ENCODE measurements at places on chromosomes 16 and 17.

- no peak for DNase-seq
Observed at GRCh38 chr17:38705803-38706504, 881 bp downstream of the MLLT6 start.

- DNase-seq, result no peak
Observed at GRCh38 chr16:22814711-22815105, 746 bp downstream of the HS3ST2 start.

DNA sequence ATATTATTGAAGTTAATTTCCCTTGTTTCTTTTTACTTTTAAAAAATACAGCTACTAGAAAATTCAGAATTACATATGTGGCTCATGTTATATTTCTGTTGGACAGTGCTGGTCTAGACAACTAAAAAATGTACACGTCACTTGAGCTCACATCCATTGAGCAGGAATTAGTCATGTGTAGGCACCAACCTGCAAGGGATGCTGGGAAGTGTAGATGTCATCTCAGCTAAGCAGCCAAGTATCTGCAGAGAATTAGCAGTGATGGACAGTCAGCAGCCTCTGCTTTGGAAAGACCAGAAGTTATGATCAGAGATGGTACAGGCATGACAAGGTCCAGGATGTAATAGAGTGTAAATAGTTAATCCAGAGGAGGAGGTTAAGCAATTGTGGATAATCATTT, 87.1 kb upstream of the HS3ST2 start:
- DNase-seq, result no peak

DNA sequence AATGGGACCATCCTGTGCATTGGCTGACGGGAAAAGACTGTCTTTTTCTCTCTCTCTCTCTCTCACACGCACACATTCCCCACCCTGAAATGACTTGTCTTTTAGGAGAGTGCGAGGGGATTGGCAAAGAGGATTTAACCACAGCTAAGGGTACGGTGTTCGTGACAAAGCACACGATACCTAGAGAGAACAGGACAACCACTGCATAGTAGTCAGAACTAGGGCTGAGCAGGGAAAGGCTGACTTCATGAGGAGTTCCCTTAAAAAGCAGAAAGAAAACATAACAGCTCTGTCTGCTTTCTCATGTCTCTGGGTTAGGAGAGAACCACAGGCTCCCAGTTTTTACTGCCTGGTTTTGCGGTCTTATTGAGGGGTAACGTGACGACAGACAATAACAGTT, 742.8 kb upstream of the SOX9 start:
- no peak for DNase-seq

DNA sequence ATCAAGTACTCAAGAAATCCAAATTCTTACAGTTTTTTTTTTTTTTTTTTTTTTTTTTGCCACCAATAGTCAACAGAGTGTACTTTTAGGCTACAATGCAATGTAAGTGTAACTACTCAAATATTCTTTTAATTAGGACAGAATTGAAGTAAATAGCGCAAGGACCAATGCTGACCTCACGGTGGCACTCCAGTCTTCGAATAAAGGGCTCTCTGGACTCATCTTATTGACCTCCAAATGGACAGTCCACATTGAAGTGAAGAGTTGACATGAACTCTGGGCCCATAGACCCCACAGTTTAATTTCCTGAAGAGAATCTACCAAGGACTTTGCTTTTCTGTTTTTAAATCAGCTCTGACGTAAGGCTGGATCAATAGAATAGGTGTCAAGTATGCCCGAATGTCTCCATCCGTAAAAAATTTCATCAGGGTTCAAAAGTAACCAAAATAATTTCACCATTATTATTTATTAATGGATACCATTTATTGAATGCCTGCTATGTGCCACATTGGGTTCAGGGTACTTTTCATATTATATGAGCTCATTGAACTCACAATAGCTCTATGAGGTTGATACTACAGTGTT, 7.3 kb upstream of the DDX52 start:
- DNase-seq, result no peak

- DNase-seq, result peak; percentile 36
Observed at GRCh38 chr17:64496348-64496785, 487 bp downstream of the POLG2 start.

GRCh38 chr16:924806-925205, 46.0 kb downstream of the LMF1 start:
- DNase-seq, result no peak

GRCh38 chr16:84082110-84082509, 34.6 kb downstream of the MBTPS1 start:
- no peak for DNase-seq

DNA sequence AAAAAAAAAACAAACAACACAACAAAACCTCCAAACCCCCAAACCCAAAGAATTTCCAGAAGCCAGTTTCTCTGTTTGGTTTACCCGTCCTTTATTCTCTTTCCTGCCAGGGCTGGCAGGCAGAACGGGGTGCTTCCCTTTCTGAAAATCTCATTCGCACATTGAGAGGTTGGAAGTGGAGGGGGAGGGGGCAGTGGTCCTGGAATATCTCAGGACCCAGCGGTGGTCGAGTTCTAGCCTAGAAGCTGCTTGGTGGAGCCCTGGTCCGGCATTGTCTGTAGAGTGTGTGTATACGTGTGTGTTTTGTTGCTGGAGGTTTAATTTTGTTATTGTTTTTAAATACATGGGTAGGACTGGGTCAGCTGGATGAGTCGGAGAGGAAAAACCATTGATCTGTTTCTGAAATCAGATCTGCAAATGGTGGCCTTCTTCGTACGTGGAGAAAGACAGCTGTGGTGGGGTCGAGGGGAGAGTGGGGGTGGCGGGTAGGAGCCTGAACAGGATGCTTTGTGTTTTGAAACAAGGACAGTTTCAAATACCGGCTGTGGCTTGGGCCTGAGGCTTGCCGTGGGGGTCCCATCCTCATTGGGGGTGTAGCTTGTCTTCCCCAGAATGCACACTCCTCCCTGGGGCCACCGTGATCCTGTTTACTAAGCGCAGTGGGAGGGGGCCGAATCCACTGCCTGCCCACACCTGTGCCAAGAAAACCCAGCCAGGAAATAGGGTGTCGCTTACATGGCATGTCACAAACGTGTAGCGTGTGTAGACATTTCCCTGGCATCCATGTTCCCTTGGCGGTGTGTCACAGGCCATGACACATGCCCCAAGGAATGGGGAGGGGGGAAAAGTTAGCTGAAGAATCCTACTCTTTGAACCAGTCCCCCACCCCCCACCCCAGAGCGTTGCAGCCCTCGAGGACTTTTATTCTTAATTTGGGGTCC, 1.6 kb downstream of the CMIP start:
- DNase-seq, result no peak

DNA sequence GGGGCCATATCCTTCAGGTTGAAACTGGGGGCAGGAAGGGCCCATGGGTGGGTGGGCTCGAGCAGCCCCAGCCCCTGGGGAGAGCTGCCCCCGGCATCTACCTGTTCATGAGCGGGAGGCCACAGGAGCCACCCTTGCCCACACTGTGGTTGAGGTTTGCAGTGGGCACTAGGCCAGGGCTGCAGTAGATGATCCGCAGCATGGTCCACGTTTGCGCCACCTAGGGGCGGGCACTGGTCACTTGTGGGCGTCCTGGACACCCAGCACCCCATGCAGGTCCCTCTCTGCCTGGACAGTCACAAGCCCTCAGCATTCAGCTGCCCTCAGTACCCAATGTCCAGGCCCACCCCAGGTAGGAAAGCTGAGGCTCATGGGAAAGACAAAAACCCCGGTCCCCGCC, 1.8 kb upstream of the JMJD8 start:
- DNase-seq, result peak; percentile 66

GRCh38 chr17:63279498-63280230, 166.4 kb downstream of the CYB561 start:
- no peak for DNase-seq

- DNase-seq, result no peak
Observed at GRCh38 chr17:9023392-9024218, 2.3 kb downstream of the NTN1 start.

GRCh38 chr17:72539981-72540897, 419.4 kb downstream of the SOX9 start:
- DNase-seq, result peak; percentile 19

GRCh38 chr17:32493976-32494513, 7.3 kb downstream of the CDK5R1 start:
- no peak for DNase-seq

GRCh38 chr17:80460429-80460834, 16.0 kb downstream of the NPTX1 start:
- DNase-seq, result no peak

- no peak for DNase-seq
Observed at GRCh38 chr17:66313325-66313724, 10.9 kb downstream of the PRKCA start.

- DNase-seq, result peak; percentile 65
Observed at GRCh38 chr17:6413065-6413464, 21.9 kb downstream of the AIPL1 start.

DNA sequence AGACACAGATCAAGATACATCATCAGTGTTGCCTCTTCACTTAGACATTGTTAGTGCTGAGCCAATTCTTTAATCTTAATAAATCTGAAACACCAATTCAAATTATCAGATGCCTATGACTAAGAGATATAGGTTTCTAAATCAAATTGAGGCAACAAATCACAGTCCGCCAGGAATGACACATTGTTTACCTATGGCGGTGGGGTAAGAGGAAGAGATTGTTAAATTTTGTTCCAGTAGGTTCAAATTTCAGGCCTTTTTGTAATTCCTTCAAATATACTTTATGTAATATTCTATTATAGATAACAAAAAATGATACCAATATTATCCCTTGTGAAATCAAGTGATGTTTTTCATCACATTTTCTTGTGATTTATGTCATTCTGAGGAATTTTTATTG, 145.9 kb downstream of the CDH8 start:
- no peak for DNase-seq

DNA sequence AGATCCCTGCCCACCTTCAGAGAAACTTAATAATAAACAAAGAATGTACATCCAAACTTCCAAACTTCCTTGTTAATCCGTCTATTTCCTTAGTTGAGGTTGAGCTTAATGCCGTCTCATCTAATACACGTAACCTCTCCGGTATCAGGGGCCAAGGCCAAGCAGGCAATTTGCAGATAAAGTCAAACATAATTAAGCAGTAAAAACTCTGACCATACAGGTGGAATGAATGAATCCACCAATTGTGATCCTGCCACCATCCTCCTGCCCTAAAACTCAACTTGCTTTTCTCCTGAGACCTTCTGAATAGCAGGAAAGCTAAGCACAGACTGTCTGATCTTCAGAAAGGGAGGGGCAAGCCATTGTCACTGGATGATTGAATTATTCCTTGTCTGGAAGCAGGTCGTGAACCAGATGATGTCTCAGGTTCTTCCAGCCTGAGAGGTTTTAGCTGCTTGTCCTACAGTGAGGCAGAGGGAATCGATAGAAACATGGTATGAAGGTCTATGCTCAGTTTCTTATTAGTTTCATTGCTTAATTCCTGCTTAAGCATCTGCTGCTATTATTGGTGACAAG, 1111.8 kb upstream of the EEF2KMT start:
- no peak for DNase-seq

GRCh38 chr17:18981642-18982424, 22.7 kb downstream of the FAM83G start:
- no peak for DNase-seq

- no peak for DNase-seq
Observed at GRCh38 chr16:30474074-30474452, 1.5 kb downstream of the ITGAL start.

- no peak for DNase-seq
Observed at GRCh38 chr17:50135316-50136095, 5.5 kb upstream of the SAMD14 start.

GRCh38 chr16:28288114-28288513, 4.2 kb upstream of the SBK1 start:
- DNase-seq, result no peak

GRCh38 chr17:44981221-44981968, 13.3 kb upstream of the C1QL1 start:
- DNase-seq, result no peak

- DNase-seq, result peak; percentile 70
Observed at GRCh38 chr16:56603589-56603988, 4.8 kb upstream of the MT2A start.

DNA sequence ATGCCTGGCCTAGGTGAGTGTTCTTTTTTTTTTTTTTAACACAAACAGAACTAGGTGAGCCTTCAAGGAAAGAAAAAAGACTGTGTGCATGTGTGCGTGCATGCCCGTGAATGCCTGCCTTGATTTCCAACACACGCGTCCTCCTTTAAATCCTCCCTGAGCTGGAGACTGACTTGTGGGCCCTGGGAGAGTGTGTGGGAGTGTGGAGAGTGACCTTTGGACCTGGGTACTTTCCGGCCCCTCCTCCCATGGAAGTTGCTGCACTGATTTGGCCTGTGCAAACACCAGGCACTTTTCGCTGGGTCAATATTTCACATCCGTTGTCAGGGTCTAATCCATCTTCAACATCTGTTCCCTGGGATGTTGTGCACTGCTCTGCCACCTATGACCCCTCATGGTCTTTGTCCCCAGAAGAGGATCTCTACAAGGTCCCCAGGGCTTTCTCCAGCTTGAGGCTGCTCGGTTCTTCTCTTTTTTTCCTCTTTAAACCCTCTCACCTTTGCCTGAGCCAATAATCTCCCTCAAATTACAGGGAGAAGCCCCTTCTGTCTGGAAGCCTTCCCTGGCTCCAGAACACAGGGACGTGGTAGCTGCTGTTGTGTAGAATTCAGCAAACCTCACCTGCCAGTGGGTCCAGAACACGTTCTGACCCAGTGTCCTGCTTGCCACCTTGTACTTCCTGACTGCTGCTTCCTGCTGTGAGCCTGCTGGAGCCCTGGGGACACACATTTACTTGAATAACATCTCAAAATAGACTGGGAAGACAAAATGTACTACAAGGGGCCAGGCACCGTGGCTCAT, 20.8 kb upstream of the ATP5MC1 start:
- DNase-seq, result no peak

GRCh38 chr17:49369089-49369488, 7.0 kb upstream of the ZNF652 start:
- no peak for DNase-seq

- no peak for DNase-seq
Observed at GRCh38 chr16:2008009-2008526, 1.6 kb downstream of the ZNF598 start.

DNA sequence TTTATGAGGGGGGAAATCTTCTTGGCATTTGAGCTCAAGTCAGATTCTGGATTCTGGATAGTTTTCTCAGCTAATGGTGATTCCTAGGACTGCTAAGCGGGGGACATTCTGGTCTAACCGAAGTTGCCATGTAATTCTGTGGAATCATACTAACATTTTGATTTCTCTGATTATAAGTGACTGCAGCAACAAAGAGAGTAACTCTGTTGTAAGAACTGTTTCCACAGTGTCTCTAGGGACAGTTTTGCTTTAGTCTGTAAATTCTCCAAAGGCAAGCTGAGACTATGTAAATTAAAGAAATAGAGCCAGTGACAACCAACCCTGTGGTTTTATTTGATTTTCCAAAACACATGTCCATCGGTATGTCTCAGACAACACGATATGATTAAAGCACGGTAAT, 286.2 kb downstream of the IRX3 start:
- DNase-seq, result no peak

DNA sequence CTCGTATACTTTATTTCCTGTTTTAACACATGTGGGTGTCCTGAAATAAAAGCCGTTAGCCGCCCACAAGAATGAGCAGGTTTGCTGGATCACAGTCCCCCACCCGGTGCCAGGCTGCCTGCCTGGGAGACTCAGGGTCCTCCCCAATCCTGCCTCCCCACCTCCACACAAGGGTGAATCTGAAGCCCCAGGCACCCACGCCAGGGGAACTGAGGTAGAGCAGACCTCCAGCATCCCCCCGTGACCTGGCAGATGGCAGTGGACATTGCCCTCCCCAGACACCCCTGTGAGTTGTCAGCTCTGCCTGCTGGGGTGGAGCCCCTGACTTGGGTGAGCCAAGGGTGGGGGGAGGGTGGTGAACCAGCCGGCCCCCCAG, 114.8 kb downstream of the METRNL start:
- no peak for DNase-seq

Data from SHP77 (cell line).